Transverse colon (tissue), 4 donors: ENCODE measurements at places on chromosomes 12 and 14. TPM values are rescaled to one million over a fixed set of nuclear protein-coding genes. Genes with fewer than 3 reads are reported as not detected.

- DNase-seq: no peak
Measured at GRCh38 chr12:3556716-3557115, 65.7 kb downstream of the PRMT8 start.

PAX9 gene
- not detected for total RNA-seq

WNT1 gene
- not detected for total RNA-seq

DNA sequence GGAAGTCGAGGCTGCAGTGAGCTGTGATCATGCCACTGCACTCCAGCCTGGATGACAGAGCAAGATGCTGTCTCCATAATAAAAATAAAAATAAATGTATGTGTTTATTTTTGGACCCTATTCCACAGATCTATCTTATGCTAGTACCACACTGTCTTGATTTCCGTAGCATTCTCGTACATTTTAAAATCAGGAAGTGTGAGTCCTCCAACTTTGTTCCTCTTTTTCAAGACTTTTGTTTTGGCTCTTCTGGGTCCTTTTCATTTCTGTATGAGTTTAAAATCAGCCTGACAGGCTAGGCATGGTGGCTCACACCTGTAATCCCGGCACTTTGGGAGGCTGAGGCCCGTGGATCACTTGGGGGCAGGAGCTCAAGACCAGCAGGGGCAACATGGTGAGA is 25.8 kb downstream of the DAO start:
- no peak for DNase-seq

LBHD2 gene
- total RNA-seq: not detected

JPH4 gene
- 0.48 TPM for total RNA-seq

KRT6B gene
- total RNA-seq: not detected

VWF gene
- total RNA-seq: 31.3 TPM

DNA sequence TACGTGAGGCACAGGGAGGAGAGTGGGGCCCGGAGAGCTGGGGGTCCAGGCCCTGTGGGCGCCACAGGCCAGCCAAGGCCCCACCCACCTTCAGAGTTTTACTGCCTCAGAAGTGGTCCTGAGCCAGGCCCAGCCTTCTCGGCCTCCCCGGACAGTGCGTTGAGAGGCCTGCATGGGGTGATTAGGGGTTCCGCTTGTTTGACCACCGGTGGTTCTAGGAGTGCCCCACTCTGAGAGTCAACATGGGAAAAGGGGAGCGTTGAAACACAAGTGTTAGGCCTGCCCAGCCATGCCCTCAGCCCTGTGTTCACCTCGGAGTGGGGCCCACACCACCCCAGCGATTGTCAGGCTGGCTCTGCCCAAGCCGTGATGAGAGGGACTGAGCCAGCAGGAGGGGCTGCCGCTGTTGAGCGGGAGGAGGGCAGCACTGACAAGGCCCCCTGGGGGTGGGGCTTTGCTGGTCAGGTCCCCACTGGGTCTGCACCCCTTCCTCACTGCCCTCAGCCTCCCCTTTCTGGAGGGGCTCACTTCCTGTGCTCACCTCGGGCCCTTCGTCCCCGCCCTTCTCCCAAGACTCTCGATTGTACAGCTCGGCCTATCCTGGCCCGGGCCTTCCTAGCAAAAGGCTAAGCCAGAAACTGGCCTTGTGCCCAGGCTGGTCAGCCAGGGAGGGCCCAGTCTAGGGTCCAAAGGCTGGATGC is 4.8 kb downstream of the CKB start:
- peak; percentile 64 for DNase-seq

DNA sequence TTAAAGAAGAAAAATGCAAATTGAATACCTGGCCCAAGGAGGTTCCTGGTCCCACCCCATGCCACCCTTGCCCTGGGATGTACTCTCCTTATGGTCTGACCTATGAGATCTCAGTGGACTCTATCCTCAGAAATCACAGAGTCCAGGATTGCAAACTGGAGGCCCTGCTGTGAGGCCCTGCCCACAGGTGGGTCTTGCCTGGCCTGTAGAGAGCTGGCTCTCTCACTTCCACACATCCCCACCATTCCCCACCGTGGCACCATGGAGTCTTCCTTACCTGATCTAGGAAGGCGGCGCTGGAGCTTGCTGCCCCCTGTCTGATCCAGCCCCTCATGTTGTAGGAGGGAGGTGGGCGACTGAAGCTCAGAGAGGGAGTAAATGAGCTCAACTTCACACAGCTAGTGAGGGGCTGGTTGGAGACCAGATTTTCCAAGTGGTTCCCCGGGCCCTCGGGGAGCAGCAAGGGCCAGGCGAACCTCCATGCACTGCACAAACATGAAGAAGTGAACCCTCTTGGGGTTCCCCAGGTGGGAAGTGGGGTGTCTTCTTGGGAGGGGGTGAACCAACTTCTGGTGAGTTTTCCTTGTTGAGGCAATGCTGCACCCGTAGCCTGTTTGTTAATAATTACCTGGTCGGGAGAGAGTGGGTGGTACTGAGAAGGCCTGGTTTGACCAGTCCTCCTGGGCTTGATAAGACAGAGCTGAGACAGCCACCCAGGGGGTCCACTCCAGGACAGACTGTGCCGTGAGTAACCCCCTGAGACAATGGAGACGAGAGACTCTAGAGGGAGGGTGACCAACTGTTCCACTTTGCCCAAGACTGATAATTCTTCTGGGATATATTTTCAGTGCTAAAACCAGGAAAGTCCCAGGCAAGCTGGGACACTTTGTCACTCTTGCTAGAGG is at the start of gene SERPINA4:
SERPINA4 (plus strand) TSS at position 692 of the 905 bp plus-strand sequence. CDS start 2,041 bp downstream, outside the sequence.
- DNase-seq: no peak

DNA sequence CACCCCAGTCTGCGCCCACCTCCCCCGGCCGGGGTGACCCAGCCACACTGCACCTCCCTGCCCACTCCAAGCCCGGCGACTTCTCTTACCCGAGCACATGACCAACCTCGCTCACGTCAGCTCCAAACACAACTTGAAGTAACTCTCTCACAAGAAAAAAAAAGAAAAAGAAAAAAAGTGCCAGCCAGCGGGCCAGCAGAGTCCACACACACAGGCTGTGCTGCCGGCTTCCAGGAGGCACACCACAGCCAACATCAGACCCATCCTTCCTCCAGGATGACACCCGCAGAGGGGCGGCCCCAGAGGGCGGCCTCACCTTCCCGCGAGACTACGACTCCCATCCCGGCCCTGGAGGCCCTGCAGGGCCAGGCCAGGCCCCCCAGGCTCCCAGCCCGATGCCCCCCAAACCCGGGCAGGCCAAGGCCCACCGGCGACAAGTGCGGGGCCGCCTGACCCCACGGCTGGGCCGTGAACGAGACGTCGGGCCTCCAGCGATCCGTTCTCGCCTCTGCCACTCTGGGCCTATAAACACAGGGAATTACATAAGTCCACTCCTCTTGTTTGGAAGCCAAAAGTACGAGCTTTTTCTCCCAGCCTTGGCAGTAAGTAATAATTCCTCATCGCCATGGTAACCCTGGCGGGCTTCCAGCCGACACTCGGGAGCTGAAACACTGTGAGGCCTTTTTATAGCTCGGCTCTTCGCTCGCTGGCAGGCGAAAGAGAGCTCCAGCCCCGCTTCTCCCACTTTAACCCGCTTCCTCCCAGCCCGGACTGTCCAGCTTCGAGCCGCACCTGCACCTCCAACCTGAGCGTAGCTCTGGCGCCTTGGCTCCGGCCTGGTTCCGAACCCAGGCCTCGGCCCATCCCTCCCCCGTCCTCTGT is 49.1 kb downstream of the NCOR2 start:
- peak; percentile 97 for DNase-seq

- DNase-seq: no peak
Measured at GRCh38 chr14:74620497-74620921, 8.5 kb upstream of the LTBP2 start.

DNA sequence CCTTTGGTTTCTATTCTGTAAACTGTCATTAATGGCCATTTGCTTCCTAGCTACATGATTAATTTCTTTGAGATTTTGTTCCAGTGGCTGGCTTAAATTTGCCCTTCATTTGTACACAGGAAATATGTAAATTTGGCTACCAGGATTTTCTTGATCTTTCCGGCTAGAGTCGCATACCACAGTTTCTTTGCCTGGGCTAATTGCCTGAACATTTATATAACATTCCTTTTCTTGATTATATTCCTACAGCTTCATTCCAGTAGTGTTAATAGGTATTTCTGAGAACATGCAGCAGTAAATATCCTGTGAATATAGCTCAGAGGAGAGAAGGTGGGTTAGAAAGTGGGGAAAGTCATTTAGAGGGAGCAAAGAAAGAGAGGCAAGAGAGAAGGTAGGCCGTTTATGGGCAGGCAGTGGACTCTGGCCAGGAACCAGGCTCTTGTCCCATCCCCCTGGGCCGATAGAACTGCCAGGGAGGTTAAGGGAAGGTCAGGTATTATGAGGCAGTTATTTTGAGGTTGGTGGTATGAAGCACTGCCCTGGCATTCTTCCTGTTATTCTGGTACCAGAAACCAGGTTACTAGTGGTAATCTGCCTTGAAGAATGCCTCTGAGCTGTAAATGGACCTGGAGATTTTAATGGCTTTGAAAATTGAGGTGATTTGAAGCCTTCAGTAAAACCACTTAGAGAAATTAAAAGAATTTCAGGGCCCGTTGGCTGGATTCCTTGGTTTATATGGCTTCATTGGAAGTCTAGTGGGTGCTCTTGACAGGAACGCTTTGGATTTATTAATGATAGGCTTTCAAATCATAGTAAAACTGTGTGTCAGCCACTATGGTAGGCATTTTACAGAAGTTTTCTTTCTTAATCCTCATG is 4.4 kb downstream of the RNF10 start:
- DNase-seq: peak; percentile 74

- no peak for DNase-seq
Measured at GRCh38 chr12:5317556-5317955, 114.4 kb upstream of the NTF3 start.

DNA sequence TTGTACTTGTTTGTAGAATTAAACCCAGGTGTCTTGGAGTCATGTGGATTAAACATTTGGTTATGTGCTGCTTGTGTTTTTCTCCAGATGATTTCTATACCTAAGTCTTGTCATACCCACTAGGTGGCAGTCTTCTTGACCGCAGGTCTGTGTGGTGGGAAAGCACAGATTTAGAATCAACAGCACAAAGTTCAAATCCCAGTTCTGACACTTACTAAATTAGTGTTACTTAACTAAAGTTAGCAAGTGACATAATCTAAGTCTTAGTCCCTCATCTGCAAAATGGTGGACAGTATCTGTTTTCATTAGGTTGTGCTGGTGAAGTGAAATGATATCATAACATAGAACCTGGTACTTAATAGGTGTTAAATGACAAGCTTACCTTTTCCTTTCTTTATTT is 151.0 kb upstream of the ARHGAP5 start:
- no peak for DNase-seq

FSCB gene
- not detected for total RNA-seq

SERPINA9 gene
- total RNA-seq: not detected

GRCh38 chr14:71103662-71104484 is 196.6 kb downstream of the PCNX1 start:
- DNase-seq: no peak

CLEC1B gene
- total RNA-seq: not detected

DNA sequence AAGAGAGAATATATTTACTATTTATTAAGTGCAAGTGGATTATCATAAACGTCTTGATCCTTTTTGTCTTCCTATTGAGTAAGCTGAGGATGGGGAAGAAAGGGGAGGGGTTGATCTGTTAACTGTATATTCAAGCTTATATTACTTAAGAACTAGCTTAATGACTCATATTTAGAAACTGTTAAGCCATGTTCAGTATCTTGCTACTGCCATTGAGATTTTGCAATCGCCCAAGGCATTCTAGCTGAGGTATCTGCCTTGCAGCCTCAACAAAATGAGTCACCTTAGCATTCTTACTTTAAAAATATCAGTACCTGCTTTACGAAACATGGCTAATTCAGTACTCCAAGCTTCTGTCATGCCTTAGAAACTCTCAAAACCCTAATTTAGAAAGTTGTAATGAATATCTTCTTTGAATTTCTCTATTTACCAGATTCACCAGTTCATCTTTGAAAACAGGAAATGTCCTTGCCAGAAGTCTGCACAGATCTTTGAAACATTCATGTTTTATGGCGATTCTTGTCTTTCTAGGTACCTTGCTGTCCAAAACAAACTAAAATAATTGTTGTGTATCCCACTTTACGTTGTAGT is 76.1 kb downstream of the ALG10B start:
- no peak for DNase-seq

RNASE7 gene
- total RNA-seq: not detected

DNA sequence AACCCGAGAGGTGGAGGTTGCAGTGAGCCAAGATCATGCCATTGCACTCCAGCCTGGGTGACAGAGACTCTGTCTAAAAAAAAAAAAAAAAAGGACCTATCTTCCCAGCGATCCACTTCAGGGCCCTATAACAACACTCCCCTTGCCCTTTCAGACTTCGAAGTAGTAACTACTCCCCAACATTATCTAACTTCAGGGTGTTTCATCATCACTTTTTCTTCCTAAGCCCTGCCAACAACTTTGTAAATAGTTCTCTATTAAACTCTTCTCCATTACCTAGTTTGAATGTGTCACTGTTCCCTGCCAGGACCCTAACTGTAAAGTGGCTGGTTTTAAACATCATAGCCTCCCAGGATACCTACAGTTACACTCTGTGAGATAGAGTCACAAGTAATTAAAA is 220.8 kb downstream of the BTG1 start:
- DNase-seq: no peak

TMEM179 gene
- 1.4 TPM for total RNA-seq

GRCh38 chr14:106141242-106142220 is 615.1 kb downstream of the TMEM121 start:
- DNase-seq: no peak

- DNase-seq: no peak
Measured at GRCh38 chr14:51262868-51263267, 22.8 kb downstream of the TMX1 start.

DNA sequence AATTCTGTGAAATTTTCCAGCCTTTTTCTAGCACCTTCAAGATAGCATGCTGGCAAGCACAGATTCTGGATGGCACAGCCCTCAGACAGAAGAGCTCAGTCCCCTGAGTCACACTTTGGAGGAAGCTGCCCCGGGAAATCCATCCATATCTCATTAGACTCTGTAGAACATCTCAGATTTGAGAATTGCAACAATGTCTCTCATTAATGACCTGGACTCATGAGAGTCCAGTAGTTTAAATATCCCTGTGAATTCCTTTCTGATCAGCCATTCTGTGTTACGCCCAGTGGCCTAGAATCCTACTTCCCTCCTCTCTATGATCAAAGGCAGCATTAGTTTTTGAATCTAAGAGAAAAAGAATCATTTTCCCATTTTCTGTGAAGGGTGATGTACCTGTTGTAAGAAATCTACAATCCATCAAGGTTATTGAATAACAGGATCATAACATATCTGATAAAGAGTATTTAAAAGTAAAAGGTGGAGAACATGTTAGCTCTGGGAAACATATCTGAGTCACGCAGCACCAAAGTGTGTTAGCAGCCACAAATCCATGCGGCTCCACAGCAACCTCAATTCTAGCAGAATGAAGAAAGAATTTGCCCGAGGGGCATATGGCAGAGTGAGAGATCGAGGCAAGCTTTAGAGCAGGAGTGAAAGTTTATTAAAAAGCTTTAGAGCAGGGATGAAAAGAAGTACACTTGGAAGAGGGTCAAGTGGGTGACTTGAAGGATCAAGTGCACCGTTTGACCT is 855.6 kb upstream of the TMEM132C start:
- no peak for DNase-seq

DNA sequence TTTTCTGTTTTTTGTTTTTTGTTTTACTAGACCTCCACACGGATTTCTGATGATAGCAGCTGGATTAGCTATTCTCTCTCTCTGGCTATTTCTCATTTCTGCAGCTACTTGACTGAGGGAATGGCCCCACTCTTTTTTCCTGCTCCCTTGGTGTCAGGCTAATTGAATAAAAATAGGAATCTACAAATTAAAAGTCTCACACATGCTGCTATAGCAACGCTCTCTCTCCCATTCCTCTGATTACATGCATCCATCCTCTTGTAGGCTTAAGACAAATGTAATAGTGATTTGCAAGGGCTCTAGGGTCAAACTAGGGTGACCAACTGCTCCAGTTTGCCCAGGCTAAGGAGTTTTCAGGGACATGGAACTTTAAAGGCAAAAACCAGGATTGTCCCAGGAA is 221.8 kb downstream of the PHLDA1 start:
- no peak for DNase-seq

KRT82 gene
- total RNA-seq: not detected

MIPOL1 gene
- 21.5 TPM for total RNA-seq
